NCI-H2081 treated with DMSO at 0.1 percent for 48 hours (cell line): ENCODE measurements at places on chromosomes 6 and 20.

- DNase-seq, result no peak
Observed at GRCh38 chr20:37397076-37397953, 51.4 kb downstream of the SRC start.

DNA sequence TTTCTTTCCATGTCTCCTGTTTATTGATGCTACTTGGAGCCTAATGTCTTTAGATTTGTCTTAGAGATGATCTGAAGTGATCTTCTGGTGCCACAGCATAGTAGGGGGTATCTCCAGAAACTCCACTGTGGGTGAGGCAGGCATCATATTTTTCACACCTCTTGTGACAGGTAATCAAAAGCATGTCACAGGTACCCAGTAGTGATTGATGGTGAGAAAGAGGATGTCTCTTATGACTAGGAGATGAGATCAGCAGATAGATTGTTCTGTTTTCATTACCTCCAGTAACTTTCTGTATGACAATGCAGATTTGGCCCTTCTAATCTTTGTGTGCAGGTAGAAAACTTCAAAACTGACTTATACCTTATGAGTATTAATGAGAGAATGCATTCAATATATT lies 13.5 kb downstream of the NCOA7 start:
- no peak for DNase-seq

- DNase-seq, result no peak
Observed at GRCh38 chr6:113052506-113052905, 705.4 kb downstream of the RFPL4B start.

GRCh38 chr6:158358450-158359077 lies 46.3 kb downstream of the TULP4 start:
- no peak for DNase-seq

DNA sequence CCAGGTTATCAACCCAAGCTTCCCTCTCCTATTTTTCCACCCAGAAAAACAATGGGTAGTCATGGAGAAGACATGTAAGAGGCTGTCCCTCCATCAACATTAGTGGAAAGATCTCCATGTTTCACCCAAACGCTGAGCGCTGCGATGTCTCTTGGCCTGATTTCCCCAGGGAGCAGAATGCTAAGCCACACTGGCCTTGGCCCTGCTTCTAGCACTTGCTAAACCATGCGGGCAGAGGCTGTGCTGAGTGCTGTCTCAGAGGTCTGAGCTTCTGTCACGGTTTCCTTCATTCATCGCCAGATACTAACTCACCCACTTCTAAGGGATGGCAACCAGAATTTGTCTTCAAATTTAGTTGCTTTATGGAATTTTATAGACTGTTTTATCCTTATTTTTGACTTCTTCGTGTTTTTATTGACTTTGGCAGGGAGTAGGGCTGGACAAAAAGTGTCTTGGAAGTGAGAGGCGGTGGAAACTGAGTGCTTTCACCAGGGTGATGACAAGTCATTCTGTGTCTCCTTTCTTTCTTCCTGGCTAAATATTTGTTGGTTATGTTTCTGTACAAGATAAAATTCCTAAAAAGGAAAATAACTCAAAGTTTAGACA lies 181.4 kb upstream of the UST start:
- no peak for DNase-seq

DNA sequence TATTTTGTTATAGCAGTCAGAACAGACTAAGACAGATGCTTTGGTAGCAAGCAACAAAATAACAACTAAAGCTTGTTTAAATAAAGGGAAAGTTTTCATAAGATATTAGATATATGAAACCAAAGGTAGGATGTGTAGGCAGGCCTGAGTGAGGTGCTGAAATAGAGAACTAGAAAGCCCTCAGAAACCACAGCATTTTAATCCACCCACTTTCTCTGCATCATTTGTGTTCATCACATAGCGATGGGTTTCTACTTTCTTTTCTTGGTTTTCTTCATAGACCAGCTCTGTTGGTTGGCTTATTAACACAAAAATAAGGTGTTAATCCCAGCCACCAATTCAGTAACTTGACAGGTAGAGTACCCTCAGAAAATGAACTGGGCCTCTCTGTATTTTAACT lies 58.6 kb downstream of the RPS12 start:
- DNase-seq, result no peak

DNA sequence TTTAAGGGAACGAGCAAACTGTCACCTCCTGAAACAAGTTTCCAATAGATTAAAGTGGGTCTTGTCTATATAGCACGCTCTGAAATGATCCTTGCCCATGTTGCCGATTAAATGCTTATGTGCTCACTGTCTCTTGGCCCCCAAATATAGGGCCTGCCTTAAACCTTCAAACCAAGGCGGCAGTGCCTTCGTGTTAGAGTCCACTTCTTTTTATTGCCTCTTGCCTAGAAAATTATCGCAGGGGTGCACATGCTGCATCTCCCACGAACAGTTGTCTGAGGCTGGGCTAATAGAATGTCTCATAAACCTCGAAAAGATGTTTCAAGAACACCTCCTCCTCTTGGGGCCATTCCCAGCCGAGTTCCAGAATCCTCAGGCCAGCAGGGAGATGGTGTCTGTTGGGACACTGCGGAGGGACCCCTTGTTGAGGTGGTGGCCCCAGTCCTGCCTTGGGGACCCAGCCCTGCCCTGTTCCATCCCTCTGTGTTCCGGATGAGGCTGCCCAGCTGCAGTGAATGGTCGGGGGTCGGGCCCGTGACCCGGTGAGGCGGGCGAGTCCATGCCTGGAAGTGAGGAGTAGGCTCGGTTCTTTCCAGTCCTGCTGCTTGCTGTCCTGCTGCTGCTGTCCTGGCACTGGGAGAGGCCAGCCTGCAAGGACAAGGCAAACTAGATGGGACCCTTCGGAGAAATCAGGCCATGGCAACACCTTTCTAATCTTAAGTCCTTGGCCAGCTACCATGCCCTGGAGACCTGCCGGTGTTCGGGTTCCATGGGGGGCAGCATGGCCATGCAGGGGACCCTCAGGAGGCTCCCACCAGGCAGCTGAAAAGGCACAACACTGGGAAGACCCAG lies 34.7 kb upstream of the SLCO4A1 start:
- no peak for DNase-seq

GRCh38 chr6:69665437-69665836 lies 131.4 kb downstream of the LMBRD1 start:
- no peak for DNase-seq

- no peak for DNase-seq
Observed at GRCh38 chr6:795046-795685, 102.2 kb upstream of the EXOC2 start.

GRCh38 chr6:46419576-46420002 lies 71.7 kb downstream of the RCAN2 start:
- no peak for DNase-seq

GRCh38 chr6:53005663-53006250 lies 10.7 kb upstream of the GSTA4 start:
- no peak for DNase-seq

GRCh38 chr6:29762781-29763214 lies 39.6 kb downstream of the HLA-F start:
- DNase-seq, result no peak
